Activated naive CD8-positive, alpha-beta T cell treated with anti-CD3 and anti-CD28 coated beads, Interleukin-2, amount 50 U/mL, for 16 hours (primary cell): ENCODE measurements at places on chromosomes 4 and X.

GRCh38 chrX:24392709-24393108 lies 32.3 kb downstream of the SUPT20HL1 start:
- no peak for DNase-seq

DNA sequence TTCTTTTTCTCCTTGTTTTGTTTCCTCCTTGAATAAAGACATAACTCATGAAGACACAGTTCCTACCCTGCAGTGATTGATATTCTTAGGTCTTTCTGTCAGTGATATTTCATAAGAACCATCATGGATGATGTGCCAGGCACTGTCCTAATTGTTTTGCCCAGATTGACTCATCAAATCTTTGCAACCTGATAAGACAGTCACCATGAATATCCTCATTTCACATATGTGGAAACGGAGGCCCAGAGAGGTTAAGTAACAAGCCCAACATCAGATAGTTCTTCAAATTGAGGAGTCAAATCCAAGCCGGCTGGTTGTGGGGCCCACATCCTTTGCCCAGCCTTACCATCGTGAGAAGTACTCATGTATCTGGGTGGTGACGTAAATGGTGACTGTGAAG lies 69.9 kb downstream of the SEL1L3 start:
- DNase-seq, result no peak

DNA sequence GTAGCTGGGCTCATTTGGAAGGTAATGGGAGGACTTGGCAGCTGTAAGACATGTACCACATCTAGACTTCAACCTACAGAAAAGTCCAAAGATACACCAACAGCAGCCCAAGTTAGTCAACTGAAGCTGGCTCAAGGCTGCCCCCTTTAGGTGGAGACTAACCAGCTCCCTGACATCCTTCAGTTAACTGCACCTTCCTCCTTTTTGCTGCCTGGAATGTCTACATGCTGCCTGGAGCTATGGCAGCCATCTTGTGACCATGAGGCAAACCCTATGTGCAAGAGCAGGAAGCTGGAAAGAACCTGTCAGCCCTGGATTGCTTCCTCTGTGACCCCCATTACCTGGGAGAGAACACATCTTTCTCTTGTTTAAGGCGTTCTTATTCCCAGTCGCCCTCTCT lies 25.8 kb downstream of the ARSD start:
- no peak for DNase-seq

DNA sequence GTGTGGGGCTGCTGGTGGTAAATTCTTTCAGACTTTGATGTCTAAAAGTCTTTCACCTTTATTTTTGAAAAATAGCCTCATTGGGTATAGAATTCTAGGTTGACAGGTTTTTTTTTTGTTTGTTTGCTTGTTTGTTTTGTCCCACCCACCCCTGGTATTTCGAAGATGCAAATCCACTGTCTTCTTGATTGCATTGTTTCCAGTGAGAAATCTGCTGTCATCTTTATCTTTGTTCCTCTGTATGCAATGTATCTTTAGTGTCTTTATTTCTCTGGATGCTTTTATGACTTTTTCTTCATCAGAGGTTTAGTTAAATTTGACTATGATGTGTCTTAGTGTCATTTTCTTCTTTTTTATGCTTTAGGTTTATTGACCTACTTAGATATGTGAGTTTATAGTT lies 21.3 kb upstream of the HCCS start:
- no peak for DNase-seq

DNA sequence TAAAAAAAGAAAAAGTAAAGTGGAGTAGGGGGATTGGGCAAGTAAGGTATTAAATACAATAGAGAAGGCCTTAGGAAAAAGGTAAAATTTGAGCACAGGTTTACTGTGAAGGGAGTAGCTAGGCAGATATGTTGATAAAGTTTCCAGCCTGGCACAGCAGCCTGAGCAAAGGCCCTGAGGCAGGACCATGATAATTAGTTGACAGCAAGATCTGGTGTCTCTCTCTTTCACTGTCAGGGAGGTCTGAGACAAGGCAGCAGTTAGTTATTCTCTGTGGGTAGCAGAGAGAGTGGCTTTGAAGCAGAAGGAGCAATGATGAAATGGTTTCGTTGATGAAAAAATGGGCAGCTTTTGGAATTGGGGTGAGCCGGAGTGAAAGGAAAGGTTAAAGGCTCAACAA lies 119.5 kb downstream of the KDR start:
- DNase-seq, result no peak

GRCh38 chrX:136162827-136163570 lies 15.7 kb downstream of the FHL1 start:
- no peak for DNase-seq

DNA sequence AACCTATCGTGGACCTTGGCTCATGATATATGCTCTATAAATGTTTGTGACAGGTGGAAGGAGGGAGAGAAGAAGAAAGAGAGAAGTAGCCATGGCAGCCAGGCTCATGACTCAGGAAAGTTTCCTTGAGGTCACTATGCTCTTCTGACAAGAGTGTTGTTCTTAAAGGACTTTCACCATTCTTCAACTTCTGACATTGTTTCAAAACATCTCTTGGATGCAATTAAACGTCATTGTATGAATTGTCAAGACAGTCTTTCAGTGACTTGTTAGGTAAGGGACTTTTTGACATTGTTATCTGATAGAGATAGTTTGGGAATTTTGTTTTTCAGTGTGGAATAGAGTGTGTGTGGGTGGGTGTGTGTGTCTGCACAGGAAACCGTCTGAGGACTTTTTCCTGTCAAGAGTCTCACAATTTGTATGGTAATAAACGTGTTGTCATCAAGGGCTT lies 617.0 kb downstream of the MID1IP1 start:
- DNase-seq, result no peak

DNA sequence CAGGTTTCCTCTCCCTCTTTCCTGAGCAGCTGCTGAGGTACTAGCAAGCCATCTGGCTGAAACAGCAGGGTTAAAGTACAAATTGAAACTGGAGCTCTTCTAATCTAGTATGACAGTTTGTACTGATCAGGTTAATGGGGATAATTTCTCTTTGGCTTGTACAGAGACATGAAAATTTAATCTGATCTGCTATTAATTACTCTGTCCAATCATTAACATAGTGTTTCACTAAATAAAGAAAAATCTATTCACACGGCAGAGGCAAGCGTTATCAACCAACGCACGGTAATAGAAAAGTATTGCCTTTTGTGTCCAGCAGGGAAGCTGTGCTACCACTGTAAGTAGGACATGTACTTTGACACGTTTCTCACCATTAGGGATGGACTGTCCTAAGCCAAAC lies 71.1 kb downstream of the IGSF1 start:
- no peak for DNase-seq
